Stimulated activated CD4-positive, alpha-beta T cell treated with anti-CD3 and anti-CD28 coated beads, TNF-alpha, amount 100 ng/mL, for 1 hour (primary cell): ENCODE measurements at places on chromosomes 2 and 18.

GRCh38 chr2:44981714-44982108 is 27.5 kb downstream of the SIX2 start:
- peak; percentile 20 for DNase-seq

DNA sequence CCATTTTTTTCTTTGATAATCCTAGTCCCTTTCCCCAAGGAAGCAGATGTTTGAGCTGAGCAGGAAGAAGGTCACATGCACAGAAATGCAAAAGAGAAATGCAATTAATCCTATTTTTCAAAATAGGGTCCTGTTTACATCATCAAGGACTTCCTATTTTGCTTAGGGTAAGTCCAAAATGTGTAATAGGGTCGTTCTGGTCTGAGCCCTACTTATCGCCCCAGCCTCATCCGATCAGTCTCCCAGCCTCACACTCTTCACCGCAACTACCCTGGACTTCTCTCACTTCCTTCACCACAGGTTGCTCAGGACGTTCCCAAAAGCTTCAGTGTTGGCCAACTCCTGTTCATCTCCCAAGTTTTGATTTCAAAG is 32.8 kb downstream of the FOSL2 start:
- DNase-seq, result no peak

DNA sequence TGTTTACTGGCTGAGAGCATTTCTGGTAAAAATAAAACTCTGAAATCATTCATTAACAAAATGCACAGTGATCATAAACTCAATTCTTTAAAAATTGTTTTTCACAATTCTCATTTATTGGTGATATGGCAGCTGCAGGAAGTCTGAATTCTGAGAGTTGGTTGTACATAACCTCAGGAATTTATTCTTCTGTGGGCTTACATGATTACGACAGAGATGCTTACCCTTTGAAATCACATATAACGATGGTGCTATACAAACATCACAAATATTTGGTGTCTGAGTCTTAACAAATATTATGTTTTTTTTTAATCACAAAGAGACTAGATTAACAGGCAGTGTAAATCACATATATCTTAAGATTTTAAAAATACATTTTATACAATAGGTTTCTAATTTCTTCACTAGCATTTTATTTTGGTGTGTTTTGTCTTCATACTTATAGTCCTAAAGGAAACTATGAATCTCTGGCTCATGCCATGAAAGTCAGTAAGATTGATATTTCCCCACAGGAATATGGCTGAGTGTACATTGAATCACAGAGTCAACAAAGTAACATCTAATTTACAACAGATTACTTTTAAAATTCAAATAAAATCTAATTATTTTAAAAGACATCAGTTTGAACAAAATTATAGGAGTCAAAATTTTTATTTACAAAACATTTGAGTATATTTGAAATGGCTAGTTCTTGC is 318.8 kb upstream of the THUMPD2 start:
- no peak for DNase-seq

DNA sequence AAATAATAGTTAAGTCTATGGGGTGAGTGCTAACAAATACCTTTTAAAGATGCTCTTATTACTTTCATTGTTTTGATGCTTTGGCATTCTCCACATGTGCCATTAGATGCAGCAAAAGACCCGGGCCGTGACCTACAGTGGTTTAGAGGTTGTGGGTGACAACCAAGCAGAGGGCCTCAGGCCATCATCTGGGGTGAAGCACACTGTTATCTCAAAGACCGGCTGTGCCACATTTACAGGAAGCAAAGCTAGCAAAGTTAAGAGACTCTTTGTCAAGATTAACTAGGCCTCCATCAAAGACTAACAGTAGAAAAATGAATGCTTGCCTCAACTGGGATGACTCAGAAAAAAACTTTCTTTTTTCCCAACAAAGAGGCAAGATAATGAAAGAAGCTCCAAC is 695.3 kb downstream of the SATB2 start:
- DNase-seq, result no peak

DNA sequence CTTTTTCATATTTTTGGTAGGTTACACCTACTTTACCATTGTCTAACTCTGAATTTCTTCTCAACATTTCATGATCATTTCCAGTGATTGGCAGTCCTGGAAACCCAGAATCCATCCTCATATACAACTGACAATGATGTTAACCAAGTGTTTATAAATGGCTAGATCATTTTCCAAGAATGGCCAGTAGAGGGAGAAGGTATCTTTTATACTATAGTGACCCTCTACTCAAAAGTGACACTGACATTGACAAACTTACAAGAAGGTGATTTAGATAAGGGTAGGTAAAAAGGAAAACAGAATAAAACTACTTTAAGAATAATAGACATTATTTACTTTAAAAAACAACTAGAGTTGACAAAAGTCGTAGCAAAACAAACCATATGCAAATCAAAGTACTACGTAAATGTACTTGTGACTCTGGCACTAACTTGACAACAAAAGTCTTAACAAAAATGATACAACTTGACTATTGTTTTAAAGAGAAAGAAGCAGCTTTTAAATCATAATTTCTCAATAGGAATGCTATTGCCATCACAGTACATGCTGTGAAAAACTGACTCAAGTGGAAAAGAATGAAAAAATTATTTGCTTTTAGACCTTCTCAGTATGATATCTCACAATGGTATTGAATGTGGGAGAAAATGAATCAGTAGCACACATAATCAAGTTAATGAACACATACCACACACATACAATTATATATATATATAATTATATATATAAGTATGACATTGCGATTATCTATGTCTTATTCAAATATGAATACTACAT is 76.6 kb upstream of the GRB14 start:
- DNase-seq, result no peak

- DNase-seq, result no peak
Observed at GRCh38 chr2:239106966-239107365, 259.1 kb downstream of the TWIST2 start.

DNA sequence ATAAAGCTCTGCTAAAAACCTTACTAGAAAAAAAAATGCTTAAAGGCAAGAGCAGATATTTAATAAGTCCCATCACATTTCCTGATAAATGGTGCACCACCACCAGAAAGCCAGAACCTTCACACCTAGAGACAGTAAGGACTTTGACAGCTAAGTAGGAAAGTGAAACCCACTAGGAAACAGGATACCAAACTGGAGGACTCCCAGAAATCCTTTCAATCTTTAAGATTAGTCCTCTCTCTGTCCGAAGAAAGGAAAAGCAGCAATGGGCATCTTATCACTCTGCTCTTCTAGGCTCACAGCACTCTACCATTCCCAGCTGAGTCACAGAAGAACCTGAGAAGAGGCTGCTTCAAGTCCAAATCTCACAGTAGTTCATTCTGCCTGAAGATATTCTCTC is 3.7 kb downstream of the DYM start:
- no peak for DNase-seq
